Psoas muscle (tissue), 8 donors: ENCODE measurements at places on chromosomes 3 and 15. TPM values are rescaled to one million over a fixed set of nuclear protein-coding genes. Genes with fewer than 3 reads are reported as not detected.

DNASE1L3 gene
- 0.18 TPM for polyA plus RNA-seq

PAQR9 gene
- 1.00 TPM for polyA plus RNA-seq

GRK7 gene
- 0.07 TPM for polyA plus RNA-seq

CPNE4 gene
- not detected for polyA plus RNA-seq

GRCh38 chr3:126414961-126415660 is 20.4 kb downstream of the CFAP100 start:
- no peak overlapping the region for H3K4me3 ChIP-seq
- H3K27ac ChIP-seq = no peak overlapping the region
- no peak for DNase-seq
- H3K27me3 ChIP-seq = peaks cover 9% of the 10 kb centered on the region

DNA sequence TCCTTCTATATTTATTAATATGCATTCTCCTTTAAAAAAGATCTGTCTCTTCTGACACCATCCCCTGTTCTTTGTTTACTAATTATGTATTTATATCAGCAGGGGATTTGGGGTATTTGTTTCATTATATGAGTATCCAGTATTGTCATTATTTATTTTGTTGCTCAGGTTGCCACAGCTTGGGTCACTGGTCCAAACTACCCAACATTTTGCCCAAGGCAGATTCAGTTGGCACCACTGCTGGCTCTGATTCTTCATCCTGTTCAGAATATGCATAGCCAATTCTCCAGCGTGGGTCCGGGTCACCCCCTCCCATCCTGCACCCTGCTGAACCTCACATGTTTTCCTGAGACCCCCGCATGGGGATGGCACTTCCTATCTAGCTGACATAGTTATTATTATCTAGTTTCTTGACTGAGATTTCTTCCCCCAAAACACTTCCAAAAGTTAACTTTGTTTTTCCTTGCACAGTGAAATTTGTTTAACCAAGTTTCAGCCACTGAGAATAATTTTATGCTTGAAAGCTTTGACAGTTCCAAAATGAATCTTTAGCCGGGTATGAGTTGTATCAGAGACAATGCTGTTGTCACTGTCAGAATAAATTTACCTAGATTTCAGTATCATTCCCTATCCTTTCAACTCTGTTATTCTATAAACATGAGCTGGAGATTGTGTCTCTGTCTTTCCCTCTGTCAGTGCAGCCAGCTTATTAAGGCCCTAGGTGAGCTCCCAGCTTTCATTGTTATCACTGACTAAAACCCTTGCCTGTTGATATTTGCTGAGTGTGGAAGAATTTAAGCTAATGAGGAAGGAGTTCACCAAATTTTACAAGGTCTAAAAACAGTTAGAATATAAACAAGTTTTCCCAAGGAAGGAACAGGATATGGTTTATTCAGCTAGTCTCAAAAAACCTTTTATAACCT is 70.3 kb downstream of the TGFBR2 start:
- peaks cover 13% of the 10 kb centered on the region for H3K36me3 ChIP-seq
- DNase-seq = no peak
- peaks cover 19% of the 10 kb centered on the region for H3K4me1 ChIP-seq
- H3K4me3 ChIP-seq = no peak overlapping the region
- H3K27me3 ChIP-seq = no peaks in the 10 kb centered on the region

DNA sequence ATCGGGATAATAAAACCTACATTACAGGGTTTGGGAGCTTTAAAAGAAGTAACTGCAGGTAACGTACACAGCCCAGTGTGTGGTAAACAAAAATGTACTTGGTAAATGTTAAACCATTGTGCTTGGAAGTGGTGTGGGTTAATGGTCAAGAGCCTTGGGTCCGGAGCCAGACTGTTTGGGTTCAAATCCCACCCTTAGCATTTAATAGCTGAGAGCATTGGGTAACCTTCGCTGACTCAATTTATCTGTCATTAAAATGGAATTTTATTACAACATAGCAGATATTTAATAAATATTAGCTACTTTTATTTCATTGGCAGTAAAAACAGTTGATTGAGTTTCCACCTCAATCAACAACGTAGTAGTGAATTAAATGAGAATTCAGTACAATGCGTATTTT is 1.5 kb downstream of the FSTL1 start:
- no peaks in the 10 kb centered on the region for H3K36me3 ChIP-seq
- DNase-seq = no peak
- peaks cover 8% of the 10 kb centered on the region for H3K27me3 ChIP-seq
- H3K27ac ChIP-seq = peak overlapping the region; percentile 77
- H3K4me3 ChIP-seq = peak overlapping the region; percentile 82

DNA sequence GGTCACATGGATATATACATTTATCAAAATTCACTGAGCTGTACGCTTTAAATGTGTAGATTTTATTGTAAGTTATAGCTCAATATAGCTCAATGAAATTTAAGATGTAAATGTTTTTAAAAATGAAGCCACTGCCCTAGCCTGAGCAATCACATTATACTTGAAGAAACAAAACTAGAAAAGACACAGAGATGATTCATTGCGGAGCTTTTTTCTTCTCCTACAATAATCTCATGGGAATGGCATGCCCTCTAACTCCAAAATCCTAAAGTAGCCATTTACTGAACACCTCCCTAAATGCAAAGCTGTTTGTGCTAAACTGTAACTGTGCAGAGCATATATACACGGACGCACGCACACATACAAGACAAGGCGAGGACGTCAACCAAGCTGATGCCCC is 84.2 kb downstream of the MYO9A start:
- no peak for DNase-seq
- H3K27ac ChIP-seq = no peak overlapping the region
- H3K4me3 ChIP-seq = no peak overlapping the region
- H3K27me3 ChIP-seq = no peaks in the 10 kb centered on the region

- H3K36me3 ChIP-seq = no peaks in the 10 kb centered on the region
- no peaks in the 10 kb centered on the region for H3K27me3 ChIP-seq
- H3K27ac ChIP-seq = peak overlapping the region; percentile 99
- peak overlapping the region; percentile 84 for H3K4me3 ChIP-seq
These were observed 1.4 kb downstream of the MORF4L1 start for GRCh38 chr15:78873793-78874765.

- H3K27me3 ChIP-seq = no peaks in the 10 kb centered on the region
- H3K4me1 ChIP-seq = no peaks in the 10 kb centered on the region
- H3K27ac ChIP-seq = no peak overlapping the region
These were observed 11.1 kb downstream of the COL6A6 start for GRCh38 chr3:130528120-130528519.

DNA sequence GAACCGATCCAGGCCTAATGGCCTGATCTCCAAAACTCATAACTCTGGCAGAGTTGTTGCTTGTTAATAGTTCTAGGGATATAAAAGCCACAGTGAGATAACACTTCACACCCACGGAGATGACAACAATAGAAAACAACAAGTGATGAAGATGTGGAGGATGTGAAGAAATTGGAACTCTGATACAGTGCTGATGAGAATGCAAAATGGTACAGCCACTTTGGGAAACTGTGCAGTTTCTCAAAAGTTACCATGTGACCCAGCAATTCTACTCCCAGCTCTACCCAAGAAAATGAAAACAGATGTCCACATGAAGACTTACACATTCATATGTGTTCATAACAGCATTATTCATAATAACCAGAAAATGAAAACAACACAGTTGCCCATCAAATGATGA is 3.8 kb downstream of the CMTM7 start:
- H3K27ac ChIP-seq = no peak overlapping the region
- no peaks in the 10 kb centered on the region for H3K36me3 ChIP-seq
- no peak for DNase-seq
- H3K4me1 ChIP-seq = peaks cover under 1% of the 10 kb centered on the region
- H3K4me3 ChIP-seq = no peak overlapping the region

DNA sequence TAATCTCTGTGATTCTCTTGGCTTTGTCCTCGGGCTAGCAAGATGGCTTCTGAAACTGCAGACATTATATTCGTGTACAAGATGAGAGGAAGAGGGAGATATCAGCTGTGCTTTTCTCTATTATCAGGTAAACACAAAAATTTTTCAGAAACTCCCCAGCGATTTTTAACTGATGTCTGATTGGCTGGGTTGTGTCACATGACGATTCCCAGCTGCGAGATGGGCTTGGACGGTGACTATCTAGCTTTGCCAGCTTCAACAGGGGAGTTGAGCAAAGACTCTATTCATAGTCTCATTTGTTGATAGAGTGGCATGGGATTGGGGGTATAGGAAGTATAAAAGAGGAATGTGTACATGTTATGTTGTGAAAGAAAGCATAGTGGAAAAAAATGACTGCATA is 248.8 kb upstream of the AZI2 start:
- H3K4me3 ChIP-seq = no peak overlapping the region
- DNase-seq = no peak
- no peak overlapping the region for H3K27ac ChIP-seq
- no peaks in the 10 kb centered on the region for H3K4me1 ChIP-seq
- H3K36me3 ChIP-seq = no peaks in the 10 kb centered on the region
- H3K27me3 ChIP-seq = no peaks in the 10 kb centered on the region

DNA sequence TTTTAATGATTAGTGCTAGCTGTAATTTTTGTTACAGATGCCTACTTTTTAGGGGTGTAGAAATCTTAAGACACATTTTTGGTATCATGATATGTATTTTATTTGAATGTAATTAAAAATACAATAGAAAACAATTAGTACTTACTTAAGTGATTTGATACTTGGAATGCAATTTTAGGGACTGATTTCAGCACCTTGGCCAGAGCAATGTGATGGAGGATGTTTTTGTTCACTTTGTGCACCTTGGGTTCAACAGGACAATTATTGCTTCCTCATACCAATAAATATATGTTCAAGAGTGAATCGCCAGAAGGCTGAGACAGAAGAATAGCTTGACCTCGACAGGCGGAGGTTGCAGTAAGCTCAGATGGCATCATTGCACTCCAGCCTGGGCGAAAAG is 22.3 kb downstream of the GMNC start:
- H3K27ac ChIP-seq = no peak overlapping the region
- no peaks in the 10 kb centered on the region for H3K36me3 ChIP-seq
- DNase-seq = no peak
- no peaks in the 10 kb centered on the region for H3K4me1 ChIP-seq
- no peaks in the 10 kb centered on the region for H3K27me3 ChIP-seq
- no peak overlapping the region for H3K4me3 ChIP-seq

DNA sequence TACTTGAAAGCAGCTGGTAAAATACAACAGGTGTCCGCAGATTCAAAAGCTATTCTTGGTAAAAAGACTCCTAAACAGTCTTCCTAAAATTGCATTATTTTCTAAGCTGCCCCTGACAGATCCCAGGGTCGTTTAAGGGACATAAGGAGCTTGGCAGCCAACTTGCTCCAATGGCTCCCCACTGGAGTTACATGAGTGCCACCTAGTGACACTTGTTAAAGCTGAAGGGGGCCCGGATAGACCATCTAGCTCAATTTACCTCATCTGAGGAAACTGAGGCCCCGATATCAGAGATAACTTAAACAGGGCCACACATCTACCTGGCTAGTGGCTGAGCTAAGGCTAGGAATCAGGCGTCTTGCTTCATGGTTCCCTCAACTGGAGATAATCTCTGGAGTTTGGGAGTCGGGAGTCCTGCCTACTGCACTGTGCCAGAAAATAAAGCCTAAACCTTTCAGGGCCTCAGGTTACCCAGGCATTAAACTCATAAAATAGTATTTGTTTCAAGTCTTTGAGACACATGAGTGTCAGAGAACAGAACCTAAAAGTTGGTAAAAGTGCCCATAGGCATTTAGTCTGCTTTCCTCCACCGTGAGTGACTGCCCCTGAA is 6.5 kb upstream of the TBC1D23 start:
- H3K27ac ChIP-seq = peak overlapping the region; percentile 64
- H3K27me3 ChIP-seq = no peaks in the 10 kb centered on the region
- H3K4me1 ChIP-seq = peaks cover 36% of the 10 kb centered on the region
- no peak for DNase-seq
- H3K4me3 ChIP-seq = no peak overlapping the region

DNA sequence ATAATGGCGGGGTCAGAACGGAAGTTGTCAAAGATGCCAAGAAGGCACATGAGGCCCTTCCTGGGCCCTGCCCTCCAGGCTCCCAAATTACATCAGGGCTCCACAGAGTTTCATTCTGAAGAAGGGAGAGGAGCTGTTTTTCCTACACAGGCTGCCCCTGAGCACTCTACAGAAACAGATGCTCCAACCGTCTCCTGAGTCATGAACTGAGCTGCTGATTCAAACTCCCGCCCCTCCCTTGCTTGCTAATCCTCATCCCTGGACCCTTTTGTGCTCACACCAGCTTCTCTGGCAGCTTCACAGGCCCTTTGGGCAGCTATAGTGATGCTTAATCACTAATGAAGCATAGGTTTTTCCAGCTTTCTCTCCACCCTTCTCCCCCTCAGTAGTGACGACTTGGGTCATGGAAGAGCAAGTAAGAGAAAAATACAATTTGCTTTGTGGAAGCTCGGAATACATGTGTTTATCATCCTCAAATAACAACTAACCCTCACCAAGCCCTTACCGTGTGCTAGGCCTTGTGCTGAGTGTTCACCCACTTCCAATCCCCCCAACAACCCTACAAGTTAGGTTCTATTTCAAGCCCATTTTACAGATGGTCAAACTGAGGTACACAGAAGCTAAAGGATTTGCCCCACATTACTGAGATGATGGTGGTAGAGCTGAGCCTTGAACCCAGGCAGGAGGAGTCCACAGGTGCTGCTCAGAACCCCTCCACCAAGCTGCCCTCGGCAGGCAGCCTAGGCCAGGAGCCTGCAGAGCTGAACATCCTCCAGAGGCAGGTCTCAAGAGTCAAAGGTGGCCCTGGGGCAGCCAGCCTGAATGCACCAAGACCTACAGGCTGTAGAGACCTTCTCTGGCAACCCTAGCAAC is 21.9 kb downstream of the MEGF11 start:
- no peaks in the 10 kb centered on the region for H3K4me1 ChIP-seq
- no peak for DNase-seq
- H3K4me3 ChIP-seq = no peak overlapping the region
- H3K27ac ChIP-seq = no peak overlapping the region

- H3K27ac ChIP-seq = peak overlapping the region; percentile 44
- H3K27me3 ChIP-seq = no peaks in the 10 kb centered on the region
- H3K4me3 ChIP-seq = no peak overlapping the region
- DNase-seq = no peak
- no peaks in the 10 kb centered on the region for H3K36me3 ChIP-seq
- peaks cover 6% of the 10 kb centered on the region for H3K4me1 ChIP-seq
These were observed 41.7 kb upstream of the MYO5C start for GRCh38 chr15:52337198-52337853.

DNA sequence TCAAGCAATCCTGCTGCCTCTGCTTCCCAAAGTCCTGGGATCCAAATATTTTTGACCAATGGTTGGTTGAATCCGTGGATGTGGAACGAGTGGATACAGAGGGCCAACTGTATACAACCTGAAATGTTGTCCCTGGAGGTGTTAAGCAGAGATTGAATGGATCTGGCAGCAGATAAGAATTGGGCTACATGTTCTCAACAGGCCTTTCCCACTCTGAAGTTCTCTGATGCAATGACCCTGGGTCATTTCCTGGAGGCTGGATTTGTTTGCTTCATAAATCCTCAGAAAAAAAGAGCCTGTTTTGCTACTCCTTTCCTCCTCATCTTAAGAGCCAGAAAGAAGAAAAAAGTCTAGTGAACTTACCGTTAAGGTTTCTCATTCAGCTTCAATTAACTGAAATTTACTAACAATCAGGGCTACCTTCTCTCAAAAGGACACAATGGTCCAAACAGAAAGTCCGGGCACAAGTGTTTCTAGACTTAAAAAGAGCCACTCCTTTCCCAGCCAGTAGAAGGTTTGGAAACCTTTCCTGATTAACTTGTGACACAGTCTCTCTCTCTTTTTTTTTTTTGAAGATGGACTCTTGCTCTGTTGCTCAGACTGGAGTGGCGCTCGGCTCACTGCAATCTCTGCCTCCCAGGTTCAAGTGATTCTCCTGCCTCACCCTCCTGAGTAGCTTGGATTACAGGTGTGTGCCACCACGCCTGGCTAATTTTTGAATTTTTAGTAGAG is 6.5 kb downstream of the ARHGEF3 start:
- peaks cover 43% of the 10 kb centered on the region for H3K4me1 ChIP-seq
- no peak for DNase-seq
- no peak overlapping the region for H3K4me3 ChIP-seq

GRCh38 chr3:154178172-154178571 is 57.0 kb downstream of the ARHGEF26 start:
- H3K4me1 ChIP-seq = no peaks in the 10 kb centered on the region
- H3K27ac ChIP-seq = no peak overlapping the region
- no peak for DNase-seq
